Renal pelvis (tissue), 12 donors: ENCODE measurements at places on chromosomes 4 and X. TPM values are rescaled to one million over a fixed set of nuclear protein-coding genes. Genes with fewer than 3 reads are reported as not detected.

GRCh38 chr4:5843573-5844530, 49.0 kb downstream of the CRMP1 start:
- no peak for DNase-seq

- DNase-seq, result no peak
These were observed 56.8 kb downstream of the SEPSECS start for GRCh38 chr4:25103418-25103817.

GRCh38 chr4:106565727-106566126, 197.1 kb upstream of the GIMD1 start:
- DNase-seq, result no peak

The MTNR1A gene
- 1.8 TPM for polyA plus RNA-seq

The DAPP1 gene
- polyA plus RNA-seq, result 0.79 TPM

- DNase-seq, result no peak
These were observed 44.2 kb upstream of the DGKK start for GRCh38 chrX:50514811-50515210.

- DNase-seq, result no peak
These were observed 427.3 kb upstream of the FRG1 start for GRCh38 chr4:189513421-189513820.

The FGG gene
- not detected for polyA plus RNA-seq

DNA sequence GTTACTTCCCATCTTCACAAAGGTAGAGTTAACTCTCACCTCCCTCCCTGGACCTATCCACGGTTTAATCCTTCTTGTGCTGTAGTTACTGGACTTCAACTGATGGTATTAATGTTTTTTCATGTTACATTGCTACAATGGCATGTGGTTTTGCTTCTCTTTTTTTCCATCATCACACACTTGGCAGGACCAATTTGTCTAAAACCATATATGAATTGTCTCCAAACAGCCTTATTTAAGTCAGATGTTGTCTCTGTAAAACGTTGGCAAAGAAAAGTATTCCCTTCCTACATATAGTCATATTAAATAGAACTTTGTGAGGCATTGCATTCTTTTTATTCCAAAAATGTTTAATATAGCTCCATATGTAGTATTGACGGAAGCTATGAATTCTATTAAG, 15.5 kb downstream of the PRRG1 start:
- no peak for DNase-seq

DNA sequence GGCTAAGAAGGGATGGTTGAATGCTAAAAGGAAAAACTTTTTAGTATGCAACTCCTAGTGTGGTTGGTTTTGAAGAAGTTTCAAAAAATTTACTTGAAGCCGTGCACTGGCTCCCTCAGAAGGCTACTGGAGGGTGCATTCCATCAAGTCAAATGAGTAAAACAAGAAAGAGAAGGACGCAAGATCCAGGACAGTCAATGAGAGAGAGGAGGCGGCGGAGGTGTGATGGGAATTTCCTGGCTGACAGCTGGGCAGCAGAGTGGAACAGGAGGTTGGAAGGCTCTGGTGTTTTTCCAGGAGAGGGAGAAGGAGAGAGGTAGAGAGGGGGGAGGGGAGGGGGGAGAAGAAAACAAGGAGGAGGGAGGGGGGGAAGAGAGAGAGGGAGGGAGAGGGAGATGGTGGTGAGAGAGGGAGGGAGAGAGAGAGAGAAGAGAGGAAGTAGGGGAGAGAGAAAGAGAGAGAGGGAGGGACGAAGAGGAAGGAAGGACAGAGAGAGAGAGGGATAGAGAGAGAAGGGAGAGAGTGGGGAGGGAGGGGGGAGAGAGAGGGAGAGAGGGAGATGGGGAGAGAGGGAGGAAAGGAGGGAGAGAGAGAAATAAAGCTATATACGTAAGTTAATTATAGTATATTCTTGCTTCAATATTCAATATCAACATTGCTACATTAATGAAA, 126.4 kb downstream of the SH3KBP1 start:
- no peak for DNase-seq

DNA sequence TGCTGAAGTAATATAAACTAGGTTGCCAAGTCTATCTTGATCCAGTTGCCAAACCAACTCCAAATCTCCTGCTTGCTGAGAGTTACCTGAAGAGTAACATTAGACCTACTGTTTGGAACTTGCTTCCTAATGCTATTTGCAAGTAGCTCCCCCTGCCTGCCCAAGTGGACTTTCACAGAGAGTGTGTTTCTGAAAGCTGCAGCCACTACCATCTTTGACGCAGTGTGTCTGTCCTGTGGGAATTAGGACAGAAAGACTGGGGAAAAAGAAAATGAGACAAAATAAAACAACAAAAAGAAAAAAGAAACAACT, 195.0 kb upstream of the HS3ST1 start:
- no peak for DNase-seq

GRCh38 chrX:85107407-85107806, 103.7 kb downstream of the APOOL start:
- DNase-seq, result no peak

- DNase-seq, result no peak
These were observed 487.9 kb upstream of the GALNT7 start for GRCh38 chr4:172680691-172681090.

The MAD2L1 gene
- 49.7 TPM for polyA plus RNA-seq

DNA sequence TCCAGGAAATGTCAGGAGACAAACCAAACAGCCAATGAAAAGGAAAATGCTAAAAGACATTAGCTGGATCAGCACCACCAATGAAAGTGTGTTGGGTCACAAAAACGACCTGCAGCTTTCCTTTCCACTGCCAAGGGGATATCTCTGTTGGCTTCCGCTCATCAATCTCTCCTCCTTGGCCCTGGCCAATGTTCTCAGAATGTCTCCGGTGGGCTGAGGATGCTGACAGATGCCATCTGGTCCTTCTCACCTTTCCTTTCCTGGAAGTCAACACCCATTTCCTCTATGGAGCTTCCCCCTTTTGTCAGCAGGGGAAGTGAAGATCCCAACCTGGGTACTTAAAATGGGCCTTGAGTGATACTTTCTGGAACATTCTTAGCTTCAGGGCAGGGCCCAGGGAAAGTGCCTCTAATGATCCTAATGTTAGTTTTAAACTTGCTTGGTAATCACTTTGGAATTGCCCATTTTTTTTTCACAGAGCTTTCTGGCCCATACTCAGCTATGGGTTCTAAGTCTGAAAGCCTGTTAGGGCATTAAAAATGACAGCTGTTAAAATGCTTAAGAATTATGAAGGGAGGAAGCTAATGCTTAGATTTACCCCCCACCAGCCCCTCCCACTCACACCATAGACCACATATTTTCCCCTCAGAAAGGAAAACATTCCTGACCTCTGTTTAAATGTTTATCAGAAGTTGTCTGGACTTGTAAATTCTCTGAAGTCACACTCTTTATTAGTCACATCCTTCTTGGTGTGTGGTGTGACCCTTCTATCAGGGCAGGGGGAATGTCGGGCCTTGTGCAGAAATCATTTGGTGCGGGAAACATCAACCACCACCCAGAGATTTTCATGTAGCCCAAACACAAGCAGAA, 29.2 kb downstream of the IGFBP7 start:
- peak; percentile 82 for DNase-seq

DNA sequence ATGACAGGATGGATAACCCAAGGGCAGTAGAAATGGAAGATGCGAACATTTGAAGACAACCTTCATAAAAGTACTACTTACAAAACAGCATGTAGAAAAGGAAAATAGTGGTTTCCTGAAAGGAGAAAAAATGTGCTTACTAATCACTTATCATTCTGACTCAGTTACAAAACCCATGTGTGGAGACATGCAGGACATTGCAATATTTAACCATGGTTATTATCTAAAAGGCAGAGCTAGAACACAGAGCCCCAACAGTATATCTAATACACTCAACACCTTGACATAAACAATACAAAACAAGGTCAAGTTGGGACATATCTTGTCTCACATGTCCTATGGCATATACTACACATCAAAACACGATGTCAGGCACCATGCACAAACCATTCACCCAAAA, 55.9 kb downstream of the EIF4E start:
- no peak for DNase-seq

DNA sequence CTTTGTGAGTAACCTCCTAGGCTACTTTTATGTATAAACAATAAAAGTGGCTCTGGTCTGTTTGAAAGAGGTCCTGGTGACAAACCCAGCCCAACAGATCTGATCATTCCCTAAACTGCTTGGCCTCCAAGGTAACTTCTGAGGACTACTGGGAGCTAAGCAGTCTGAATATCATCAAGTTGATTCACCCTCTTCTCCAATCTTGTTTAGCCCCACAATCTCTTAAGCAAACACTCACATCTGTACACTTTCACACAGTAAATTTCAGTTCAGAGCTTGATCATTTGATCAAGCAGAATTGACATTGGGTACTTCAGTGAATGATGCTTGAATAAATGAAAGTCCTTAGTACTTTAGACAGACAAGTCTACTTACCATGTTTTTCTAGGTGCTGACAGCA, 74.7 kb downstream of the HCCS start:
- DNase-seq, result no peak

The CCKAR gene
- not detected for polyA plus RNA-seq

DNA sequence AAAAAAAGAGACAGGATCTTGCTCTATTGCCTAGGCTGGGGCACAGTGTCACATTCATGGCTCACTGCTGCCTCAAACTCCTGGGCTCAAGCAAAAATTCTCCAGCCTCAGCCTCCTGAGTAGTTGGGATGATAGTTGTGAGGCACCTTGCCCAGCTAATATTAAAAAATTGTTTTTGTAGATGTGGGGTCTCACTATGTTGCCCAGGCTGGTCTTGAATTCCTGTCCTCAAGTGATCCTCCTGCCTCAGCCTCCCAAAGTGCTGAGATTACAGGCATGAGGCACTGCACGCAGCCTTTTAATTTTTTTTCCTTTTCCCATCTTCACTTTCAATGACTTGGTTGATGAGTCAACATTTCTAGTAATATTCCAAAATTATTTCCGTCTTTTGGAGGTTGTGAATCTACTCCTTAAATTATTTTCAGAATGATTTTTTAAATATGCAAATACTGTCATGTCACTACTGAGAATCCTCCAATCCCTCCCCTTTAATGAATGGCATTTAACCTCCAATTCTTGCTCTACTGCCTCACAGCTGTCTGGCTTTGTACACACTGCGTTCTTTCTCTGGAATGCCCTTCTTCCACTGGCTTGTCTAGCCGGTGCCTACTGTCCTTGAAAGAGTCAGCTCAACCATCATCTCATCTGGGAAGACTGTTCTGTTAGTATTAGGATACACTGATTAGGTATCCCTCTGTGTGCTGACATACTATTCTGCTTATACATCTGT, 27.5 kb upstream of the DCTD start:
- DNase-seq, result no peak

DNA sequence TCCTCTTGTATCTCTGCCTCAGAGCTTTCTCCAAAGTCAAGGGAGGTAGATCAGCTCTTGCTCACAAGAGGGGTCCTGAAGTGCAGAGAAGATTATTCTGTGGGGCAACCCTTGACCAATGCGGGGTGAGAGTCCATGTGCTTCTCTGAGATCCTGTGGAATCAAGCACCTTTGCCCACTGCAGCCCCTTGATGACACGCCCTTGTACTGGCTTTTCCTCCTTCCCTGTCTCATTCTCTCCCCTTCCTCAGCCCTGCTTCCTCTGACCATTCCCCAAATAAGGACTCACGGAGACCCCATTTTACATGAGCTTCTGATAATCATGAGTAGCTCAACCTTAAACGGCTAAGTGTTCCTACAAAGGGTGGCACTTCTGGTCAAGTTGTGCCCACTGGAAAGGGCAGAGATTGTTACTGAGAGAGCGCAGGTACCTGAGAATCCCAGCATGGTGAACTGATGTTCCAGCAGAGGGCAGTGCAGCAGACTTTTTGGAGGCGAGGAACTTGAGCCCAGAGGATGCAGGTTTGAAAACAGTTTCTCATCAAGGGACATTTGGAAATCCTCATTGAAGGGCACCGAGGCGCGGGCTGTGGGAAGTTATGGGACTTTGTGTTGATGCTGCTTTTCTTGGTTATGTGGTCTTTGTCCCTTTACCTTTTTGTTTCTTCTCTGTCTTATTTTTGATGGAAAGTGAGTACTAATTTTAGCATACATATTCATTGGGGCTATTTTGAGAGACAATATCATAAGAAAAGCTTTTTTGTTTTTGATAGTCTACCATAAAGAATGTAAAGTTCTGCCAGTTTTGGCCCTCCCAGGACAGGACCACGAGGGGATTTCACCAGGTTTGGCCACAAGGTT, 201.3 kb downstream of the RBM46 start:
- DNase-seq, result peak; percentile 55

- DNase-seq, result no peak
These were observed 687 bp upstream of the GRIA2 start for GRCh38 chr4:157219711-157220370.

DNA sequence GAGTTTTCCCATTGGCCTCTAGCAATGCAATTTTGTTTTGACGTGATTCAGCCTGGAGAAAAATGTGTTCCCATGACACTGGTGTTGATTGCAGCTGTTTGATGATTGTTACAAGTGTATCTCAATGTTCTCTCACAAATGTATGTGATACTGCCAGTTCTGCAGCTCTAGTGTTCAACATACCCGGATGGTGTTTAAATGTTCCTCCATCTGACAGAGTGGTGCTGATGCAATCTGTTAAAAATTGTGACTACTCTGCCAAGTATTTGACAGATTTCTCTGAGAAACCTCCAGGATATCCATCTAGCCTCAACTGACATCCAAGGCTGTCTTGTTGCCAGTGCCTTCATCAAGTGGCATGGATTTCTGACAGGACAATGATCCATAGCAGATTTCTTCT, 657.2 kb upstream of the DIAPH2 start:
- DNase-seq, result no peak

The FREM3 gene
- 0.07 TPM for polyA plus RNA-seq

The MAGEA4 gene
- not detected for polyA plus RNA-seq

The NHS gene
- polyA plus RNA-seq, result 15.2 TPM

DNA sequence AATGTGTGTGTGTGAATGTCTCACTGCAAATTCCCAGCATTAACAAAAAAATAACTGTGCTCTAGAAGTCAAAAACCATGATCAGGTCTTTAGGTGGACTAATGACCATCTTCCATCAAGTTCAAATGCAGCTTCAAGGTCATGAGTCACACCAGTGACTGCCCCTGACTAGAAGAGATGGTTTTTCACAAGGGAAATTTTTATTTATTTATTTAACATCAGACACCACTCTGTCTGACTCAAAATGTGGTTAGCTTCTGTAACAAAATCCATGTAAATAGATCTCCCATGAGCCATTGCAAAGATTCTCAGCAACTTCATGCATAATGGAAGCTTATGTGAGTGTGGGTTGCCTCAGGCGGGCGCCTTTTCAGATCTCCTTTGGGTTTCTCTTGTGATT, 219.2 kb downstream of the KIT start:
- no peak for DNase-seq

- DNase-seq, result peak; percentile 14
These were observed 35.7 kb upstream of the INTS6L start for GRCh38 chrX:135484641-135485289.

The HMX1 gene
- polyA plus RNA-seq, result not detected

The KIF4A gene
- 17.0 TPM for polyA plus RNA-seq

DNA sequence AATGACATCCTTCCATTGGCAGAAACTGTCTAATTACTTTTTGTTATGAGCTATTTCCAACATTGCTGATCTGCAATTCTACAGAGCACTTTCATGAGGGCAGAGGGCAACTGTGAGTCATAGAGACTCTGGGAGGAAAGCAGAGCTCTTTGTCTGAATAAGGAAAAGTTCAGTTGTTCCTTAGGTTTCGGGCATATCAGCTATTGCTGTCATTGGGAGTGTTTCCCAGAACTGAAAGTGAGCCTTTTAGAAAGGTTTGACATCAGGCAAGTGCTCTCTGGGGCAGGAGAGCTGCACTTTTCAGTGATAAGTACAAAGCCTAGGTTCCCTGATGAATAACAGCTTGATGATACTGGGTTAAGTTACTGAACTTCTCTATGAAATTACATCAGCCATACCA, 119.2 kb upstream of the EDNRA start:
- no peak for DNase-seq

GRCh38 chrX:56928546-56928945, 66.8 kb downstream of the SPIN3 start:
- no peak for DNase-seq

- no peak for DNase-seq
These were observed 55.5 kb upstream of the LNX1 start for GRCh38 chr4:53646795-53647194.

The NIPAL1 gene
- polyA plus RNA-seq, result 10.5 TPM
